ENCODE measurements at places on chromosomes 2 and 18.

- no peak for DNase-seq
Measured at GRCh38 chr2:210681491-210681890, 125.1 kb downstream of the CPS1 start.

DNA sequence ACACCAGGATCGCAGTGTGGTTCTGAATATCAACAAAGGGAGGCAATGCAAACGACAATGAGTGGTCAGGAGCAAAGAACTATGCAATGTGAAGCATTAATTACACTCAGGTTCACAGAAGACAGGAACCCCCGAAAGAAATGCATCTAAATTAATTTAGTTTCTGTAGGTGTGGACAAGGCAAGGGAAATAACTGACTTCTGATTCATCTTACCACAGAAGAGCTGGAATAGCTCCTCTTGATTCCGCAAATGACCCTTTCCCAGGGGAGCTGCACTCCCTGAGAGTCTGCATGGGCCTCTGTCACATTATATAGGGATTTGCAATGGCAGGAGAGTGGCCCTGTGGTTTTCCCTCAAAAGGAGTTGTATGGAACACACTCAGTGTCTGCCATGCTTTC, 263.9 kb upstream of the APCDD1 start:
- DNase-seq = no peak

DNA sequence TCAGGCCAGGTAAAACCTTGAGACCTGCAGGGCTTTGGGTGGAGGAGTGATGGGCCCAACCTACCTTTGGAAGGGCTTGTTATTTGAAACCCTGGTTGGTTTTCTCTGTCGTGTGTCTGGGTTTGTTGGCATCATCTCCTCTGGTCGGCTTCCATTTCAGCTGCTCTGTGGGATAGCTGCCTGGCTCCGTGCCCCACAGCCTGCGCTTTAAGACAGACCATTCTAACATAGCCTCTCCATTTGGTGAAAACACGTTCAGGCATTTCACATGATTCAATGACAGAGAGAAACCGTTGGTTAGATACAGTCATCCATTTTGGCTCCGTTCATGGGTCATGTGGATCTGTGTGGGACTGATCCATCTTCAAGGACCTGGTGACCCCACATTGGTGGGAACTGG, 37.0 kb upstream of the LYPD6B start:
- no peak for DNase-seq

GRCh38 chr2:176122683-176123410, at the start of gene HOXD9:
Gene HOXD9 (plus strand): TSS chr2:176122719. CDS start chr2:176122769, 50 bp downstream.
- DNase-seq = no peak

- no peak for DNase-seq
Measured at GRCh38 chr18:32868406-32868805, 95.6 kb upstream of the KLHL14 start.

DNA sequence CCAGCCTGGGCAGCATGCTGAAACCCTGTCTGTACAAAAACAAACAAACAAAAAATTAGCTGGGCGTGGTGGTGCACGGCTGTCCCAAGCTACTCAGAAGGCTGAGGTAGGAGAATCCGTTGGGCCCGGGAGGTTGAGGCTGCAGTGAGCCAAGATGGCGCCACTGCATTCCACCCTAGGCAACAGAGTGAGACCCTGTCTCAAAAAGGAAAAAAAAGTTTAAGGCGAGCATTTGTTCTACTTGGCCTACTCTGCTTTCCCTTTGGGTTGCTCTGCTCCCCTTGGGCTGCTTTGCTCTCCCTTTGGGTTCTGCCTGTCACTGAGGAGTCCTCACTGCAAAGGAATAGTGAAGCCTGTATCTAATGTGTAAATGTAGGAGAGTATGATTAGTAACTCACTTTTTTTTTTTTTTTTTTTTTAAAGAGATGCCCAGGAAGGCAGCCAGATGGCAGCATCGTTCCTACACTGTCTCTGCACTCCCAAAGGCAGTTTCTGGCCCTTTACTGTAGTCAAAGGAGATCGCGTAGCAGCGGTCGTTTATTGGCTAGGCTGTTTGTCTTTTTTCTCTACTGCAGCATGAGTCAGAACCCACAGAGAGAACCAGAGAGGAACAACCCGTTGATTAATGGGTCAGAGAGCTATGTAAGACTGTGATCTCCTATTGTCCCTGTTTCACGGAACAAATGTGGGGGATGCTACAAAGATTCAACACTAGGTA, 118.3 kb upstream of the CWC22 start:
- DNase-seq = peak; percentile 89

DNA sequence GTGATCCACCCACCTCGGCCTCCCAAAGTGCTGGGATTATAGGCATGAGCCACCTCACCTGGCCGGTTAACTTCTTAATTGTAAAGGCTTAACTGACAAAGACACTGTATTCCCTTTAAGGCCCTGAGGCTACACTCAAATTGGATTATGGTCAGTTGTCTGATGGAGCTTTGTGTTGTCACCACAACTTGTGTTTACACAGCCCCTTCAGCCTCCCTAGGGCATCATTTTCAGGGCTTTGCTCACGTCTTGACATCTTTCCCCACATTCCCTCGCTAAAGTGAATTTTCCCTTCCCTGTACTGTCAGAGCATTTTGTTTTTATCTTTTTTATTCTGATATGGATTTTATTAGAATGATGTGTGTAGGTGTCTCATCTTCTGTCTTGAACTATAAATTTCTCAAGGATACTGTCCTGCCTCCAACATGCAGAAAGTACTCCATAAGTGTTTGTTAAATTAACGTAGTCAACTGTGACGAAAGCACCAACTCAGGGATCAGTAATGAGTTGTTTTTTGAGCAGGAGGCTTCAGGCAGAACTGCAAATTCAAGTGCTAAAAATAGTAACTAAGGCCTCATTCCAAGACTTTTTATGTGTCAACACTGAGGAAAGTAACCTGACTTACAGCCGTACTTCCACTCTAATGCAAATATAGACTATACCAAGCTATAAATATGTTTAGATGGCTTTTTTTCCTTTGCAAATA, 77.1 kb upstream of the NARS1 start:
- no peak for DNase-seq

GRCh38 chr2:210459880-210460279, 16.7 kb downstream of the LANCL1 start:
- no peak for DNase-seq

- no peak for DNase-seq
Measured at GRCh38 chr2:27177441-27178351, 28.9 kb downstream of the TCF23 start.

DNA sequence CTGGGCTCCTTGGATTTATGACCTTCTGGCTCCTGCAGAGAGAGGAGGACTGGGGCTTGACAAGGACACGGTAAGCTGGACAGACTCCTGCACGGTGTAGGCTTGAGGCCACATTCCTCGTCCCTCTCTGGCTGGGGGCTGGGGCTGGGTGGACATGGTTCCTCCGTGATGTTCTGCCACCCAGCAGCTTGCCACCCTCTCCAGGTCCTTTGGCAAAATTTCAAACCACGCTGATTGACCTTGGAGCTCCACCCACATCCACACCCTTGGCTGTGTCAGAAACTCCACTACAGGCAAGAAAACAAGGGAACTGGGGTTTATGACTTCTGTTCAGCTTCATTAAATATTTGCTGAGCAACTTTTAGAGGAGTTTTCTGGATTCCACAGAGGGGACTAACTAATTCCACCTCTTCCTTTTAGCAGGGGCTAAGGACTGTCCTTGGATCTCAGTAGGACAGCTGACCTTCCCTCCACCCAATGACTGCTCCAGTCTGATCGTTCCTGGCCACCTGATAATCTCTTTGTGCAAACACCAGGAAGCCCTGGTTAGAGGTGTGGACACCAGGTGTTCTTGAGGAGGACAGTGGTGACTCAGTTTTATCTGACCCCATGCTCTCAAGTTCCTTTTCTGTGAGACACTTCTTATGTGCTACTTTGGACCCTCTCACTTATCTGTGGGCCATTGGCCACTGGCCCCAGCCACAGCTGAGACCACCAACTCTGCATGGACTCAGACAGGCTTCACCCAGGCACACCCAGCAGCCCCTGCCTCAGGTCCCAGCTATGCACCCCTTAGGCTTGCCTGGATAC, 29.3 kb downstream of the GPR55 start:
- no peak for DNase-seq

- no peak for DNase-seq
Measured at GRCh38 chr2:190640117-190640516, 8.8 kb upstream of the NAB1 start.

GRCh38 chr2:119023534-119023933, 81.5 kb downstream of the MARCO start:
- DNase-seq = no peak

DNA sequence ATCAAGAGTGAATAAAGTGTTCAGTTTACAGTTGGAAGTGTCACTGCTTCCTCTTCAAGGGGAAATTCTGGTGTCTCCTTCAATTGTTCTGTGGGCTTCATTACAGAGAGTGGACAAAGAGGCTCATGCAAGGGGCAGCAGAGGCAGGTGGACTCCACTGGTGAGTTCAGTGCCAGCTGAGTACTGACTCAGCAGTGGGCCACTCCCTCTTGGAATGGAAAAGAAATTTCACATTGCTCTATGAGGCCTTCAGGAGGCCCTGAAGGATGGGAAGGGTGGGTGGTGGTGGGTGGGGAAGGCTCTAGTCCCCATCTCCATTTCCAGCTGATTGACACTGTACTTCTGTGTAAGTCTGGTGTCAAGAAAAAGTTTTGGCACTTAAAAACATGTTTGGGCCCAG, 66.4 kb downstream of the PRELID3A start:
- DNase-seq = no peak

DNA sequence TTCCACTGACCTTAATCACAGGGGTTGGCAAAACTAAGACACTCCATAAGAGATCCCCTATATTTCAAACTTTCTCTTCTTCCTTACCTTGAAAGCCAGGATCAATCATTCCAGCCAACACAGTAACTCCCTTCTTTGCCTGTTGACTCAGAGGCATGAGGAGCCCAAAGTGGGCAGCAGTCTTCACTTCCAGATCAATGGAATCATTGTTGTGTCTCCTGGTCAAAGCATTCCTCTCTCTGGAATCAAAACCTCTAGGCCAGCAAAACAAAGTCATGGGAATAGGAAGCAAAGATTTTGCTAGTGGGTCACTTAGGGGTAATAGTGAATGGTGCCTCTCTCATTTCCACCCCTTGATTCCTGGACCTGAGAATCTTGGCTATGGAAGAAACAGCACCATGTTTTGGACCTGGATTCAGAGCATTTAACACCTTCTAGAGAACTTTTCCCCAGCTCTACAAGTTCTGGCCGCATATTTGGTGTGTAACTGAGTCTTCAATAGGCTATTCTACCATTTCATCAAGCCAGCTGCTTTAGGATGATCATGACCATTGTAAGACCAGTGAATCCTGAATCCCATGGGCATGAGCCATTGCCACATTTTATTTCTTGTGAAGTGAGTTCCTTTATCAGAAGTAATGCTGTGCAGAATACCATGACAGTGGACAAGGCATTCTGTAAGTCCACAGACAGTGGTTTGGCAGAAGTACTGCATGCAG, 65.7 kb upstream of the SERPINE2 start:
- DNase-seq = no peak

DNA sequence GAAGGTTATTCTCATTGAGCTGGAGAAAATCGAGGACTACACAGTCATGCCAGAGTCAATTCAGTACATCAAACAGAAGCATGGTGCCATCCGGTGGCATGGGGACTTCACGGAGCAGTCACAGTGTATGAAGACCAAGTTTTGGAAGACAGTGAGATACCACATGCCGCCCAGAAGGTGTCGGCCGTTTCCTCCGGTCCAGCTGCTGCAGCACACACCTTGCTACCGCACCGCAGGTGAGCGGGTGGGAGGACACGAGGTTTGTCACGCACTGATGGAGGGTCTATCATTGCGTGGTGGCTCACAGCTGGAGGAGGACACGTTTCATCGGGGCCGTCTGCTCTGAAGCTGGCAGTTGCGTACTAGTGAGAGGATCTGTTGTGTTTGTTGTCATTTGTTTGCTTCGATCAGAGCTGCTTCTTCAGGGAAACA, 48.2 kb downstream of the IL1RL2 start:
- no peak for DNase-seq

DNA sequence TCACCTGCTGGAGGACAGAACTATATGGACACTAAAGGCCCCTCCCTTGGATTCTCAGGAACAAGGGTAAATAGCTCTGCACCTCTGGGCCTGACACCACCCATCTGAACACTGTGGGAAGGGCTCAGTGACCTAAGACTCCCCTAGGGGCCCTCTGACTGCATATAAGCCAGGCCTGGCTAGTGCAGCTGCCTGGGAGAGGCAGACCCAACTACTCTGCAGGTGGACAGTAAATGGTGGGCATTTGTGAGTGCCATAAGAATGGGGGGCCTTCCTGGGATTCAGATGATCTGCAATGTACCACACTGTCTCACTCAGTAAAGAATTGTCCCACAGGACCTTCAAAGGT, 11.2 kb upstream of the WIPF1 start:
- no peak for DNase-seq

GRCh38 chr2:61693744-61694143, 155.6 kb upstream of the XPO1 start:
- no peak for DNase-seq

- DNase-seq = no peak
Measured at GRCh38 chr18:6854811-6855210, 125.3 kb downstream of the ARHGAP28 start.

GRCh38 chr2:173264603-173265366, 89.9 kb upstream of the CDCA7 start:
- no peak for DNase-seq

DNA sequence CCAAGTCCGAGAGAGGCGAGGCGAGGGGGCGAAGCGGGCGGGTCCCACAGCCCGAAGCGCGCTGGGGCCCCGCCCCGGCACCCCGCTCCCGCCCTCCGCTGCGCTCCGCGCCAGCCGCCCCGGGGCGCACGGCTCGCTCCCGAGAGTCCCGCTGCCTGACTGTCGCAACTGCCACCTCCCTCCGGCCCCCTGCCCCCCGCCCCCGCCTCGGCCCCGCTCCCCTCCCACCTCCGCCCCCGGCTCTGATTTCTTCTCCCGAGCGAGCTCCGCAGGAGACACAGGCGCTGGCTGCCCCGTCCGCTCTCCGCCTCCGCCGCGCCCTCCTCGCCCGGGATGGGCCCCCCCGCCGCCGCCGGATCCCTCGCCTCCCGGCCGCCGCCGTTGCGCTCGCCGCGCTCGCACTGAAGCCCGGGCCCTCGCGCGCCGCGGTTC, at the start of gene WNT6:
TSS of gene WNT6 (plus strand) at position 250 of the 432 bp plus-strand sequence. CDS start 233 bp downstream, outside the sequence.
- DNase-seq = no peak

DNA sequence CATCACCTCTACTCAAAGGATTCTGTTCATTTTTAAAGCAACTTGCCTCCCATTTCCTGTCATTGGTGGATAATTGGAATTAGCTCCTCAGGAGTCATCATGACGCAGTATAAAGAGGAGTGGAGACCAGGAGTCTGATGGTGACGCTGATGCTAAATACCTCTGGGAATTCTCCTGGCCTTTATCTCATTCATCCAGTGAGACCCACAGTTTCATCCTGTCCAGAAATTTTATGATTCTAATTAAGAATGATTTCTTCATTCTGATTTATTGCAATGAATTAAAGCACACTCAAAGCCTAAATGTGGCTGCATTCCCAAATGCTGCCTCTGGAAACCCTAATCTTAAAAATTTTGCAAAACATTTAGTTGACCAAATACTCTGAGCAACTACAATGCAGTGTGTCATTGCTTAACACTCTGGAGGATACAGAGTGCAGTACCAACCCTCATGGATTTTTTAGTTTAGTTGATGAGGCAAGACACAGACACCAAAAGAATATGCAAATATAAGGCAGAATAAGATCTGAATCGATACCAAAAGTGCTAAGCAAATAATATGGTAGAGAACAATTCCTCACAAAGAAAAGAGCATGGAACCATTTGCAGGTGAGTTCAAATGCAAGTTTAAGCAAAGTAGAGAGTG, 236.2 kb downstream of the ETAA1 start:
- no peak for DNase-seq

- no peak for DNase-seq
Measured at GRCh38 chr2:84832772-84833461, 48.0 kb downstream of the TRABD2A start.

- no peak for DNase-seq
Measured at GRCh38 chr18:77676910-77677309, 427.3 kb downstream of the GALR1 start.

GRCh38 chr18:68705119-68705518, 9.8 kb downstream of the TMX3 start:
- DNase-seq = no peak
